ENCODE measurements at places on chromosomes 5 and 9.
A peak's percentile ranks its signal among the peaks of the same experiment; 100 is the strongest.

- DNase-seq: no peak
Observed at GRCh38 chr9:124399323-124399967, 15.8 kb downstream of the PSMB7 start.

- no peak for DNase-seq
Observed at GRCh38 chr5:133497608-133498348, 114.6 kb downstream of the FSTL4 start.

GRCh38 chr9:133362359-133363044 is 6.2 kb downstream of the SURF2 start:
- DNase-seq: no peak

GRCh38 chr5:53008751-53009150 is 19.6 kb downstream of the ITGA2 start:
- peak; percentile 15 for DNase-seq

GRCh38 chr9:27054125-27054524 is 48.7 kb upstream of the LRRC19 start:
- no peak for DNase-seq

GRCh38 chr9:134607971-134608370 is 33.6 kb upstream of the COL5A1 start:
- DNase-seq: no peak

- DNase-seq: no peak
Observed at GRCh38 chr9:34203275-34203991, 24.6 kb downstream of the UBAP1 start.

DNA sequence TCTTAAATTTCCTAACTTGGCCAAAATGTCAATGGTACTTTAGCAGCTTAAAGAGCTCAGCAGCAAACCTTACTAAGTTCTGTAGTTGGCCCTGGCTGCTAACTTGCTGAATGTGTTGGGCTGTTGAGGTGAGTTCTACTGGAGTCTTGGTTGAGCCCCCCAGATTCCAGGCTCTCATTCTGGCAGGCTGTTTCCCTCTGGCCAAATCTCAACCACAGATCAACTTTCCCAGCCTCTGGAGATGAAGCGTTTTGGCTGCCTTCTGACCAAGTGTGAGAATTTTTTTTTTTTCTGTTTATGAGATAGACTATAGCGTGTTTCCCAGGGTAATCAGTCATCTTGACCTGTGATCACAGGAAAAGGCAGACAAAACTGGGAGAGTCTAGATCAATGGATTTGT is 343.7 kb downstream of the EBF1 start:
- no peak for DNase-seq

DNA sequence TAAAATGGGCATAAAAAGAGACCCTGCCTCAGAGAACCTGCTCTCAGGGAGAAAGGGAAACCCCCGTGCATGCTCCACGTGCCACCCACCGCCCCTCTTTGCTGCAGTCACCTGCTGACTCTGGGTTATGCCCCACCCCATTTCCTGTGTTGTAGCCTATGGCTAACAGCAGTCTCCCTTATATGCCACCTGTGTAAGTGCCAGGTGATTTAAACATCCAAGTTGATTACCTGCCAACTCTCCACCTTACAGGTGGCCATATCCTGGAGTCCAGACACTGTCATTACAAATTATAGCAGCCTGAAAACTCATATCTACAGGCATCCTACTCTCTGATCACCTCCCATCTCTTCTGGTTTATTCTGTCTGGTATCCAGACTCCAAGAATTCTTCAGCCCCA is 242.6 kb downstream of the HSPA4 start:
- no peak for DNase-seq

GRCh38 chr9:116198344-116198743 is 44.8 kb downstream of the PAPPA start:
- DNase-seq: no peak

- no peak for DNase-seq
Observed at GRCh38 chr9:557601-558201, 283.8 kb upstream of the DMRT1 start.

- no peak for DNase-seq
Observed at GRCh38 chr5:6321078-6321477, 57.3 kb downstream of the MED10 start.

GRCh38 chr9:132939169-132939568 is 5.2 kb downstream of the TSC1 start:
- DNase-seq: no peak

GRCh38 chr9:93107151-93107824 is 11.3 kb downstream of the CARD19 start:
- DNase-seq: no peak

DNA sequence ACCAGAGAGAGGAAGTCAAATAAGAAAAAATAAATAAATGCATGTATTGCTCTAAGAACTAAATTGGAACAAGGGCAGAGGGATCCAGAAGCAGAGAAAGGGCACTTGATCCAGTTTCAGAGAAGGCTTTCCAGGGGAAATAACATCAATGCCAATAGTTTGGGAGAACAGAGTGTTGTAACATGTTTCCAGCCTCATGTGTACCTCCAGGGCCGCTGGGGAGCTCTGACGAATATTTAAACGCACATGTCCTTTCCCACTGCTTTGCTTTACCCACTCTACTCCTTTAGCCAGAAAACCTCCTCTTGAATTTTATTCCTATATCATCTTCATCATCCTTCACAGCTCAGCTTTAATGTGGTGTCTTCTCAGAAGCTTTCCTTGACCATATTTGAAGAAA is 233.7 kb downstream of the ENC1 start:
- DNase-seq: no peak

- no peak for DNase-seq
Observed at GRCh38 chr9:76873056-76873792, 32.7 kb downstream of the PRUNE2 start.

GRCh38 chr5:132411304-132412013 is 41.9 kb downstream of the SLC22A5 start:
- no peak for DNase-seq

- no peak for DNase-seq
Observed at GRCh38 chr9:107784235-107784958, 294.8 kb upstream of the KLF4 start.

DNA sequence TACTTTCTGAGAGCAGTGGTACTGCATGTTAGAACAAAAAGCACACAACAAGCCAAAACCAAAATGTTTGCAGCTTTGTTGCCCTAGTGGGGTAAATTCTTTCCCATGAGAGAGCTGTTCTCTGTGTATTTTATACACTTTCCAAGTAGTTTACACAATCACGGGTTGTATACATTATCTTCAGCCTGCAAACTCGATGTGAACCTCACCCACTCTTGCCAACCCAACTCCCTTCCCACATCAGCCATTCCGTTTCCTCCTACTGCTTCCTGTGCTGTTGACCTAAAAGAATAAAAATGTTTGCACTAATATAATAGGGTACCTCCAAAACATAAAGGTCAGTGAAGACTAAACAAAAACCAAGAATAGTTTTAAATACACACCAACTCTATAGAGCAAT is 47.0 kb downstream of the IQGAP2 start:
- DNase-seq: no peak

GRCh38 chr5:156907667-156908066 is 55.4 kb downstream of the TIMD4 start:
- DNase-seq: no peak

- no peak for DNase-seq
Observed at GRCh38 chr5:81183811-81184748, 49.0 kb upstream of the CKMT2 start.

- no peak for DNase-seq
Observed at GRCh38 chr9:69527454-69527853, 144.7 kb downstream of the APBA1 start.

DNA sequence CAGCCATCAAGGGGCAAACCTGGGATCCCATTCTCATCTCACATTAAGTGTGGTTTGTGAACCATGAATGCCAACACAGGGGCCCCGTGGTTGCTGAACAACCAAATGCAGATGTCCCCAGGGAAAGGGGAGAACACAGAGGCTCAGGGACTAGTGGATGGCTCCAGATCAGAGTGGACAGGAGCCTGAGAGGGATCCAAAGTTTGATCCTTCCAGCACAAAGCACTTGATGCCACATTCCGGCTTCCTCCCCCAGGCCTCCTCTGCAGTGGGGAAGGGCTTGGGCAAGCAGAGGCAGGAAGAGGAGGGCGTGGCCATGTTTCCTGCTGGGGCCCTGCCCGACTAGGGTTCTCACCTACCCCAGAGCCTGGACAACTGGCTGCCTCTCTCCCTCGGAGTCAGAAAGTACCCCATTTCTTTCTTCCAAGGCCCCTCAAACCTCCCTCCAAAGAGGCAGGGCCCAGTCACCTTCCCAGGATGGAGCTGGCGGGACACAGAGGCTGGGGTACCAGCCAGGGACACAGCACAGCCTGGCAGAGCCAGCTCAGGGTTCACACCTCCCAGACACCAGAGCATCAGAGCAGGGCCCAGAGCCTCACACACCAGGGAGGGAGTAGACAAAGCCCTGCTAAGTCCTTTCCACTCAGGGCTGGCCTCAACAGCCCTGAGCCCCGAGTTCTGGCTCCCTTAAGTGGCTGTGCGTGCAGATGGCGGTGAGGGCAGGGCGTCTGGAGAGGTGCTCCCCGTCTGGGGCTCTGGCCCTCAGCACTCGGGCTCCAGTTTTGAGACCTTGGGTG is 4.3 kb upstream of the RNF44 start:
- DNase-seq: peak; percentile 71

DNA sequence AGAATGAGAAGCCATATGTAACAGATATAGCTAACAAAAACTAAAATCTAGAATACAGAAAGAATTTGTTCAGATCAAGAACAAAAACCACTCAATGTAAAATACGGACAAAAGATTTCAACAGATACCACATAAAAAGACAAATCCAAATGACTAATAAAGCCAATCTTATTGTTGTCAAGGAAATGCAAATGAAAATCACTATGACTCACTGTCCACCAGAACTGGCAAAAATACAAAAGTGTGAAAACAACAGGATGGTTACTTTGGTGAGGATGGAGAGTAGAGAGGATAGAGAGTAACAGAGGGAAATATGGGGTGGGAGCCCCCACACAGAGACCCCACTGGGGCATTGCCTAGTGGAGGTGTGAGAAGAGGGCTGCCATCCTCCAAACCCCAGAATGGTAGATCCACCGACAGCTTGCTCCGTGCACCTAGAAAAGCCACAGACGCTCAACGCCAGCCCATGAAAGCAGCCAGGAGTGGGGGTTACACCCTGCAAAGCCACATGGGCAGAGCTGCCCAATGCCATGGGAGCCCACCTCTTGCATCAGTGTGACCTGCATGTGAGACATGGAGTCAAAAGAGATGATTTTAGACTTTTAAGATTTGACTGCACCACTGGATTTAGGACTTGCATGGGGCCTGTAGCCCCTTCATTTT is 15.2 kb upstream of the RHOBTB3 start:
- no peak for DNase-seq

- DNase-seq: peak; percentile 52
Observed at GRCh38 chr9:70411930-70412831, 2.3 kb downstream of the KLF9 start.

DNA sequence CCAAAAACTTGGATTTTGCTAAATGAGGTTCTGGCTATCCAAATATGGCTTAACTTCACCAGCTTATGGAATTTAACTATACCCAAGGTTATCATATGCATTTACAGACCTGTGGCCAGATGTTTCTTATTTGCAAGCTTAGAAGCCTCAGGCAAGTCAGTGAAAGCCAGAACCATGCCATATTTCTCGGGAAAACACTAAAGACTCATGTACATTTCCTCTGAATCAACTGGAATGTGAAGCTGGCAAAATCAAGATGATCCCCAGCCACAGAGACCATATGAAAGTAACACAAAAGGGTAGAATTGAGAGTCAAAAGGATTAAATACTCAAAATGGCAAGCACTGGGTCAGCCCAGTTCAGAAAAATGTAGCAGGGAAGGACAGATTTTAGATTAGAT is 76.4 kb upstream of the SLC1A1 start:
- no peak for DNase-seq

DNA sequence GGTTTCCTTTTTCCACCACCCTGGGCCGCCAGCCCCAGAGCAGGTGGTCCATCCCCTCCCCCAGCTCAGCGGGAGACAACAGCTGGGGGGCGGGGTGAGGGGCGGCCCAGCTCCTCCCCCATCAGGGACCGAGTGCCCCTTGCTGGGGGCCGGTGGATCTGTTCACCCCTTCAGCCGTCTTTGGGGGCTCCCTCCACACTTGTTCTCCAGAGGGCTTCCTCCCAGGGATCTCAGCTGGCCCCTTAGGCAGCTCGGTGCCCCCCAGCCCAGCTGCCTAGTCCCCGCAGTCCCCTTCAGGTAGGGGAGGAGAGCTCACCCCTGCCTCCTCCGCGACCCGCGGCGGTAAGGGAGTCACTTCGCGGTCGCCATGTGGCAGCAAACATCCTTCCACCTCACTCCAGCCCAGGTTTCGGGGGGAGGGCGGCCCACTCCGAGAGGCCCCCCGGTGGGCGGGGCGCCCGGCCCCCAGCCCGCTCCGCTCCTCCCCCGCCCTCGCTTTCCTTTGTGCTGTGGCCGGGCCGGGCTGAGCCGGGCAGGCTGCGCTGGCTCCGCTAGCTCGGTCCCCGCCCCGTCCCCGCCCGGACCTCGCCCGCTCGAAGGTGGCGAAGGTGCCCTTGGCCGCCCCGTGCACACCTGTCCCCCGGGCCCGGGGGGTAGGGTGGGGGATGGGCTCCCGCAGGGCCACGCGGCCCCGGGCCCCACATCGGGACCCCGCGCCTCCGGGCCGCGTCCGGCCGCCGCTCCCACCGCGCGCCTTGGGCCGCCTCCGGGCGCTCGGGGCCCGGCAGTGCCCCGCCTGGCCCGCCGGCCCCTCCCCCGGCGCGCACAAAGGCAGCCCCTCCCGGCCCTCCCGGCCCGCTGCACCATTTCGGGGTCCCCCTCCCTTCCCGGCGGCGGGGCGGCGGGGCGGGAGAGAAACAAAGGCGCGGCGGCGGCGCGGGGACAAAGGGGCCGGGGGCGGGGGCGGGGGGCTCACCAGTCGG is 683 bp downstream of the DBN1 start:
- peak; percentile 42 for DNase-seq

DNA sequence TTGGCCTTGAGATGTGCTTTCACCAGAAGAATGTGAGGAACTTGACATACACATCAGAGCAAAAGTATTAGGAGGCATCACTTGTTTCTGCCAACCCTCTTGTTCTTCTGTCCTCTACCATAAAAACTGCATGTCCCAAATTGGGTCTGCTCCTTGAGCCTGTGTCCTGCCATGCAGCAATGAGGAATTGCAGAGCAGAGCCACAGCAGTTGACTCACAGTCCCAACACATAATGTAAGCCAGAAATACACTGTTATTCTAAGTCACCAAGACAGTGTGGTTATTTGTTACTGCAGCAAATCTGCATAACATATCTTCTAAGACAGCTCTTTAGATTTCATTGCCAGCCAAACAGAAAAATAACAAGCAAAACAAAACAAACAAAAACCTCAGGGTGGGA is 598.2 kb downstream of the PRELID2 start:
- DNase-seq: no peak

GRCh38 chr5:15889001-15889400 is 290.6 kb downstream of the MARCHF11 start:
- DNase-seq: no peak

All from stimulated activated CD4-positive, alpha-beta T cell treated with anti-CD3 and anti-CD28 coated beads, Interleukin-12 subunit alpha, Interleukin-12 subunit beta, amount 100 ng/mL, for 24 hours (primary cell).